ENCODE measurements at places on chromosomes 3 and 15.

GRCh38 chr3:190286014-190286413 lies 36.2 kb downstream of the CLDN1 start:
- no peak for DNase-seq

- no peak for DNase-seq
Measured at GRCh38 chr15:84727429-84727828, 11.5 kb upstream of the SEC11A start.

DNA sequence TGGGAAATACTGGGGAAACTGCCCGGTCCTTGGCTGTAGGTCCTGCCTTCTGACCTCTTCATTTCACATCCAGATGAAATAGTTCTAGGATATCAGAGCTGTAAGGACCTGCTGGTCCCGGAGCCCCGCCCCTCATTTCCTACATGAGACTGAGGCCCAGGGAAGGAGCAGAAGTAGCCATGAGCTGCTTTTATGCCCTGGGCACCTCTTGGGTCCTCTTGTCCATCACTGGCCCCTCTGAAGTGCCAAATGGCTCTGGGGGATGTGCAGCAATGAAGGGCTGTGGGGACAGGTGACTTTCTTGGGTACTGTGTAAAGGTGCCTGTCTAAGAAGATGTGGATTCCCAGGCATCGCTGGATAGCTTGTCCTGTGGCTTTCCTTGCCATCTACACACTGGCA lies 40.3 kb upstream of the ESYT3 start:
- DNase-seq = no peak

DNA sequence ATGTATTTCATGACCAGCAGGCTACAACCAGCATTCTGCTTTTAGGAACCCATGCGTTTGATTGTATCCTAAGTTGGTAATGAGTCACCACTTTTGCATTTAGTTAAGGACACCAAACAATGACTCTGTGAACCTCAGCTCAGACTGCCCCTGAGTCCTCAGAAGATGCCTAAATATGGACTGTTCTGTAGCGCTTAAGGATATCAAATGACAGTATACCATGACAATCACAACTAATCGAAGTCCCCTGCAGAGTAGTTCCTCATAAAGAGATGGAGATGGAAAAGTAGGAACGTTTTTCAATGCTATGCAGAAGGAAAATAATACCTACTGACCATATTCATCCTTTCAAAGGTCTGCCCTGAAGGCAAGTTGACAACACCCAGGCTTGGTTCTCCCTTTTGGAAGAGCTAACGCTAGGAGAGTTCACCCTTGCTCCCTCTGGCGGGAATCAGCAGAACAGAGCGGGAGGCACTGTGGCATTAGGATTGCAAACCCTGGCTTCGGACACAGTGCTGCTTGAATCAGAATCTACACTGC lies 508.6 kb downstream of the FHIT start:
- peak; percentile 31 for DNase-seq

DNA sequence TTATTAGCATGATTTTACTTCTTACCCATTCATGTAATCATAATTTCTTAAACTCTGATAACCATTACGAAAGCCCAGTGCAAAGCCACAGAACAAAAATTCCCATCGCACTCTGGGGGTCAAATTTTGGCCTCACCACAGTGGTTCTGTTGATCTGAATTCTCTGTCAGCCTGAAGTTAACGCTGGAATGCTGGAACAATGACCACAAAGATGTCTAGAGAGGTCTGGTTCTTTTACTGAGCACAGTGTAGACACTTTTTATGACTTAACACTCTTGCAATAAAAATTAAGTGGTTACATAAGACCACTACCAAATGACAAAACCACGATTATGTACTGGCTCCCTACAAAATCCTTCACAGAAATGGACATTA lies 94.7 kb downstream of the PDZRN3 start:
- DNase-seq = no peak
